ENCODE measurements at places on chromosomes 12 and 14.

GRCh38 chr14:72535485-72535884, 358.4 kb downstream of the DPF3 start:
- DNase-seq: no peak

- DNase-seq: no peak
These were observed 1211.4 kb downstream of the VRK1 start for GRCh38 chr14:98008381-98009113.

GRCh38 chr14:80535171-80535570, 323.9 kb upstream of the DIO2 start:
- DNase-seq: no peak

DNA sequence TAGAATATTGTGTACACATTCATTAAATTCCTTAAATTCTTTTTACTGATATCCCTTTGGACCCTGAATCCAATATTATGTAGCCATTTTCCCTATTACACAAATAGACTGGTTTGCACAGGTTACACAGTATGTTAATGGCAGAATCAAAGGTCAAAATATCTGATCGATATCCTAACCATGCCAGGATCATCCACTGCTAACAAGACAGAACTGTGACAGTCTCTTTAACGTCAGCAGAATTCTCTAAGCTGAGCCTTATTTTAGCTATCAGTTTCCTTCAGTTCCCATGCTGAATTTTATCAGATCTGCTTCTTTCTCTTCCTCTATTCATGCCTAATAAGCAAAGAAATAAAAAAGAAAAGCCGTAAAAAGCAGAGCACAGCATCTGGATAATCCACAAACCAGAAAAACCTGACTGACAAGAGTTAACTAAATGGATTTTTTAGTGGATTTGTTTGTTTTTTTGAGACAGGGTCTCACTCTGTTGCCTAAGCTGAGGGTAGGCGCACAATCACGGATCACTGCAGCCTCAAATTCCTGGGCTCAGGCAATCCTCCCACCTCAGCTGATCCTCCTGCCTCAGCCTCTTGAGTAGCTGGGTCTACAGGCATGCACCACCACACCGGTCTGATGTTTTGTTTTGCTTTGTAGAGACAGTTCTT, 130.4 kb downstream of the PAWR start:
- DNase-seq: no peak

DNA sequence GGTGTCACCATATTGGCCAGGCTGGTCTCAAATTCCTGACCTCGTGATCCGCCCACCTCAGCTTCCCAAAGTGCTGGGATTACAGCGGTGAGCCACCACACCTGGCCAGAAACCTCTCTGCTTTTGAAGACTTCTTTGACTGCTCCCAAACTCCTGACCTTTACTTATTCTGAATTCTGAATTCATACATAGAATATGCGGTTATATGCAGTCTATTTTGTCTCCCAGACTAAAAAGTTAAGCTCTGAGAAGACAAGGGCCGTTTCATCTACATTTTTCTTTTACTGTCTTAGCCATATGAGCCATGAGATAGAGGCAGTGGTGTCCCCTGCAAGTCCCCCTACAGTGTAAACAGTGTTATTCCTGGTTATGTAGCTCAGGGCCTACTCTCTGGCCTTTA, 179.3 kb downstream of the NTF3 start:
- no peak for DNase-seq

DNA sequence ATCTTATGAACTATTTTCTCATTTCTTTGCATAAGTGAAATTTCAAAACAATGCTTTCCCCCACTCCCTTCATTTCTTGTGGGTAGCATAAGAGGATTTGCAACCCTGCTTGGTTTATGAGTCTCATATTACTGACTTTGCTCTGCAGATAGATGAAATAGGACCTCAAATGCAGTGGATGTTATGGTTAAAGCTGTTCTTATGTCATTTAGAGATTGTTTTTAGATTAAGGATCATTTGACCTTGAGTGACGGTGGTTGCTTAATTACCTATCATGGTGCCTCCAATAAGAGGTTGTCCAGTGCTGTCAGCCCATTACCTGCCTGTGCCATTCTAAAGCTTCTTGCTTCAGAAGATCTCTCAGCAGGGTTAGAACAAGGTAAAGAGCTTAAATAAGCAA, 351.4 kb upstream of the ATP2B1 start:
- DNase-seq: no peak

GRCh38 chr12:14901228-14901562, 15.5 kb upstream of the MGP start:
- no peak for DNase-seq

DNA sequence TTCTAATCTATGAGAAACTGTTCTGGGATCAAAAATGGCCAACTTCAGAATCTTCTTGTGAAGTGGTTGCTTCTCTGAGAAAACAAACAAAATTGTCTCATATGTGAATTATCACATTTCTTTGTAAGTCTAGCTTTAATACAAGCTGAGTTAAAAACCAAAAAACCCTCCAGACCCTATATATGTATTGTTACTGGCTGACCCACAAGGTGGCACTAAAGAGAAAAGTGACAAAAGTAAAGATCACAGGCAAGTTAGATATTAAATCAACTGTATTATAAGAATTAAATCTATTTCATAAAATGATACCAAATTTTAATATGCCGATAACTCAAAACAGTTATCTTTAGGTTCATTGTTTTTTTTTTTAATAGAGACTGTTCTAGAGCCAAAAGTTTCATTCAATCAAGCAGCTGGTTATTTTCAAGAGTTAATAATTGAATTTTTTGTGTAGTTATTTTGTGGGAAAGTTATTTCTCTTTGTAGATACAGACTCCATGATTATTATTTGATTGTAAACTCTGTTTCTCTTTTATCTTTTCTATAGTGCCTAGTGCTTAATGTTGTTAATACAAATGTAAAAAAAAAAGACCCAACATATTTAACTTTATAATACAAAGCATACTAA, 7.5 kb upstream of the TRHDE start:
- peak; percentile 45 for DNase-seq

DNA sequence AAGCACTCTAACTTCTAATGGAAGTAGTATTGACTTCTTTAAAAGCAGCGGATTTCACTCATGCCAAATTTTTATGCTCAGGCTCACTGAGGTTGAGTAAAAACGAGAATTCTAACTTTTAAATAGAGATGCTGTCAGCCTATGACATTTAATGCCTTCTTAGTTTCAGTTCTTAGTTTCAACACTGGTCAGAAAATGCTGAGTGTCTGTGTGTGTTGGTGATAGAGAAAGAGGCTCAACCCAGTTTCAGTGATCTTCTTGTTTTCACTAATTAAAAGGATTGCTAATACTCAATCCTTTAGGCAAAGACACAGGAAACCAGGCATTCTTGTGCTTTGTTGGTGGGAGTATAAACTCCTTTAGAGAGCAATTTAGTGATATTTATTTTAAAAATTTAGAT, 31.0 kb downstream of the PEBP1 start:
- no peak for DNase-seq

DNA sequence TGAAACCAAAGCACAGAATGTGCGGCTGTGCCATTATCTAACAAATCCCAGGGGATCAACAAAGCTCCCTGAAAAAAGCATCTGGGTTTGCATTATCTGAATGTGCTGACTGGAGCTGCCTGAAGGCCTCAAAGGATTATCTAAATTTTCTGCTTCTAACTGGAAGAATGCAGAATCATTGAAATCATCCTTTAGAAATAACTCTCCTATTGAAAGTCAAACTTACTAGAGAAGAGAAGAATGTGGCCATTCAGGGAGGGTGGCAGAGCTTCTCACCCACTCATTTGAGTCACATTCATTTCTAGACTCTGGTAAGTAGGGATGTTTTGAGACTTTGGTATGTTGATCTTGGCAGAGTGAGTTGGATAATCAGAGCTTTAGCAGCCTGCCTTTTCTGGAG, 220.6 kb upstream of the RGS6 start:
- no peak for DNase-seq

DNA sequence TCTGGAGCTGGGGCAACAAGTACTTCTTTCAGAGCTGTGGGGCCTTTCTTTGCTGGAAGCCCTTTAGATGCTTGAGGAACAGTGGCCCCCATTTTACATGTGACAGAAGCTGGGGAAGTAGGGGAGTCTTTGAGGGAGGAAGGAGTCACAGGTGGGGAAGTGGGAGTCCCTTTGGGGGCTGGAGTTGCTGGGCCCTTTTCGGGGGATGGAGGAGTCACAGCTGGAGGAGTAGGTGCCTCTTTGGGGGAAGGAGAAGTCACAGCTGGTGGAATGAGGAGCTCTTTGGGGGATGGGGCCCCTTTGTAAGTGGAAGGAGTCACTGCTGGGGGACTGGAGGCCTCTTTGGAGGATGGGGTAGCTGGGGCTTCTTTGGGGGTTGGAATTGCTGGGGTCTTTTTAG, 8.6 kb downstream of the NACA start:
- no peak for DNase-seq

GRCh38 chr12:72836194-72836593, 564.0 kb downstream of the TRHDE start:
- DNase-seq: no peak

GRCh38 chr14:98944989-98945388, 327.0 kb downstream of the BCL11B start:
- no peak for DNase-seq

DNA sequence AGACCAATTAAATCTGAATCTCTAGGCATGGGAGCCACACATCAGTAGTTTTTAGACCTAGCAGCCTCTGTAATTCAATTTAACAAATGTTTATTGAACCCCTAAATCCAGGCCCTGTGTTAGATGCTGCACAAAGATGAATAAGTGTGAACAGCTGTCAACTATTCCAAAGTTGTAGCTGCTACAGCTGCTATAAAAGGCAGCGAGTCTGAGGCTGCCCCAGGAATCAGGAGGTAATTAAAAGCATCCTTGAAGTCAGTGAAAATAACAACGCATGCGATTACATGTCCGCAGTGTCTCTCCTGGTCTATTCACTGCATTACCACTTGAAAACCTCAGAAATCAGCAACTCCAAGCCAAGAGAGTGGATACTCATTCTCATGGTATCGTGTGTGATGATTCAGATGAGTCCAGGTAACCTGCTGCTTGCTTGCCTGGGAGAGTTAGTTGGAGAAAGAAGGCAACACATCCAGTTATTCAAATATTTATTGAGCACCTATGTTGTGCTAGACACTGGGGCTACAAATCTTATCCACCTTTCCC, 34.9 kb upstream of the DDHD1 start:
- no peak for DNase-seq

- DNase-seq: no peak
These were observed 177.0 kb downstream of the CEP128 start for GRCh38 chr14:80764496-80764895.

DNA sequence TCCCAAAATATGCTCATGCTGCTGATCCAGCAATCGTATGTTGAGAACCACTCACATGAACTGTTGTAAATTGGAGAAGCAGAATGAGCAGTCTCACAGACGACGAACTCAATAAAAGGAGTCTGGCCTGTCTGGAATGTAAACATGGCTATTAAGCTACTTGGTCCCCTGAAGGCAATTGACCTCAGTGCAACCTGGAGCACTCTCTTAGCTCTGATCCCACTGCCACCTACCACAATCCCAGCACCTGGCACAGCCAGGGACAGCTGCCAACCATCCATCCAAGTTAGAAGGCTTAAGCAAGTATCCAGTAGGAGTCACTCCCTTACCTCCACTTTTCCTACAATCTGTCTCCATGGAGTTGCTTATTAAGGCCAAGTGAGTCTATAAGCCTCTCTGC, 406.9 kb upstream of the CLEC14A start:
- no peak for DNase-seq
